ENCODE measurements at places on chromosomes 3 and 15. TPM values are rescaled to one million over a fixed set of nuclear protein-coding genes. Genes with fewer than 3 reads are reported as not detected.

The LMOD3 gene
- 0.13 TPM for total RNA-seq

The SLC2A2 gene
- total RNA-seq: 180 TPM

The RTP4 gene
- total RNA-seq: 1.6 TPM

GRCh38 chr3:54045061-54045815 is 77.1 kb upstream of the CACNA2D3 start:
- no peak for DNase-seq

DNA sequence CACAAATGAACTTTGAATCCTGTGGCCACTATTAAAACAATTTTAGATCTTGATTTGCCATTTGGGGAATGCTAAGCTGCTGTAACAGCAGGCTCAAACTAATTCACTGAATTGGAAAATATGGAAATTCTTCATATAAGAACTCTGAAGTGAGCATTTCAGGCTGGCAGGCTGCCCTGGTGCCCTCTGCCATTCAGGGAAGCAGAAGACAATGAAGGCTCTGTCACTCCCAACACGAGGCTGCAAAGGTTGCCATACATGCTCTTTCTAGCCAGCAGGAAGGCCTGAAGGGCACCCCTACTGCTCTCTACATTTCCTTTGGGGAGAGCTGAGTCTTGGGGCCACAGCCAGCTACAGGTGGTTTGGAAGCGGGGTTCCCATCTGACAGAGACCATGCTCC is 88.0 kb downstream of the GABRG3 start:
- no peak for DNase-seq

GRCh38 chr3:11349446-11349845 is 77.2 kb downstream of the ATG7 start:
- DNase-seq: no peak

- DNase-seq: no peak
These were observed 82.8 kb downstream of the SLCO3A1 start for GRCh38 chr15:91936182-91936775.

- no peak for DNase-seq
These were observed 539.5 kb upstream of the AGTR1 start for GRCh38 chr3:148158210-148158609.

- no peak for DNase-seq
These were observed 147.4 kb downstream of the NSUN3 start for GRCh38 chr3:94210256-94210655.

GRCh38 chr3:172218350-172219323 is 179.3 kb downstream of the FNDC3B start:
- no peak for DNase-seq

DNA sequence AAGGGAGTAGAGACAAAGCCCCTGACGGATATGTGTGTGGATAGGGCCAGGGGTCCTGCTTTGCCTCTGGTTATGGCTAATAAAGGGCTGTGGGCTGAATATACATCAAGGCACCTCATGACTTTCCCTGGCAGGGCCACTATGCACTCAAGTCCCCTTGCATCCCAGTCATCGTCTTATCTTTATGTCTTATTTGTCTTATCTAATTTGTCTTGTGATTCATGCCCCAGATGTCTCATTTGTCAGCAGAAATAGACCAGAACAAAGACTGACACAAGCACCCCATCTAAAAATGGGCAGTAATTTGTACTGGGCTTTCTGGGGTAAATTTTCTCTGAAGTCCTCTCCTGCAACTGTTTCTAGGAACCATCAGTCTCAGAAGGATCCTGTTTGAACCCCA is 68.6 kb downstream of the ITGA11 start:
- no peak for DNase-seq

All from right lobe of liver (tissue), 6 donors.